Activated CD4-positive, alpha-beta T cell treated with anti-CD3 and anti-CD28 coated beads, Interleukin-2, Interleukin-4, amounts not matched to agents 100 ng/mL and 50 ng/mL, durations not matched to agents 16 hours and 8 hours (primary cell): ENCODE measurements at places on chromosomes 1 and 21.

GRCh38 chr1:241610056-241610815 lies 29.9 kb downstream of the CHML start:
- DNase-seq = no peak

DNA sequence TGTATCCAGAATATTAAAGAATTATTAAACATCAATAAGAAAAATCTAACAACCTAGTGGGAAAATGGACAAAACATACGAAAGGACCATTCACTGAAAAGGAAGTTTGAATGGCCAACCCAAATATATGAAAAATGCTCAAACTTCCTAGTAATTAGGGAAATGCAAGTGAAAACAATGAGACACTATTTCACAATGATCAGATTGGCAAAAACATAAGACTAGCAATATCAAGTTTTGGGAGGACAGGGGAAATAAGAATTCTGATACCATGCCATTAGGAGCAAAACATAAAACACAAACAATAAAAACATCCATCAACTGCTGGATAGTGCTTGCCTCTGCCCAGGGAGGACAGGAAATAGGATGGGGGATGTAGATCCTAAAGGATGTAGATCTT lies 14.3 kb downstream of the XCL2 start:
- DNase-seq = no peak

DNA sequence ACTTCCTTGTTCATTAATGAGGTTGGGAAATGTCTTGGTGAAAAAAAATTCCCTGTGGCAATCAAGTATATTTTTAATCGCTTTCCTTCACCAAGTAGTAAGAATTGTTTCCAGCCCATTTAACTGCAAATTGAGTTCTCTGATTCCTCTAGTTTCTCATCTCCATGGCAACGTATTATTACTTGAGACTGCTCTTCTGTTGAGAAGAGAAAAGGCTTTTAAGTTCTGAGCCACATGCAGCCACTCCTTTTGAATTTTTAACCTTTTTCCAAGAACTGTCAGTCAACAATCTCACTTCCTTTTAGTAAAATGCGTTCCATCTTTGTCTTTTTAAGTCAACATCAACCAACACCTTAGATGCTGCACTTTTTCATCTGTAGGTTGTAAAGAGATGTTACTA lies 75.7 kb upstream of the KIAA1614 start:
- no peak for DNase-seq

DNA sequence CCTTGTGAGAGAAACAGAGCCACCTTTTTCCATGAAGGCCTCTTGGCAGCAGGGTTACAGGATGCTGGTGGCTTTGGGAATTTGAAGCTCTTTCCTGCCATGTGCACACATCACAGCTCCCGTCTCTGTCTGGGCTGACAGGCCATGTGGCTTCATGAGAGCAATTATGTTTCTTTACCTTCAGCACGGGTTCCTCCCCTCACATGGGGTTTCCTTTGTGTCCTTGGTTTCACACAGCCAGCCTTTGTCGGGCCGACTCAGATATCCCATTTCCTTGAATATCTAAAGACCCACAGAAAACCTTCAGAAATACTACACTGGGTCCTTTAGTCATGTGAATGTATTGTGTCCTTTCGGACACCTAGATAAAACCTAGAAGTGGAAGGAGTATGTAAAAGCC lies 7.1 kb downstream of the CLIC6 start:
- DNase-seq = no peak

- no peak for DNase-seq
Measured at GRCh38 chr1:56551691-56552090, 27.7 kb downstream of the PLPP3 start.

DNA sequence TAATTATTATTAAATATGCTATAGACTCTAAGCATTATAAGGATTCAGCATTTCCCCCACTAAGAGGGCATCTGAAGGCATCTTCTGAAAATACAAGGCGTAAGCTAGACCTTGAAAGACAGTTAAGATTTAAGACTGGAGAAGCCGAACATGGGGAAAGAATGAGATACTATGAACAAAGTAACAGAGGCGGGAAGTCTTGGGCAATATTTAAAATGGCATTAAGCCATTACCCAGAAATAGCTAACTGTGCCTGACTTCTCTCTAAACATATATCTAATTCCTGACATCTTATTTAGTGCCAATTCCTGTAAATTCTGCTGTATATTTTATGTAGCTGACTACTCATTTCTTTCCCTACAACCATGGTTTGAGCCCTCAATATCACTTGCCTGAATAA lies 20.9 kb downstream of the DPH5 start:
- no peak for DNase-seq

DNA sequence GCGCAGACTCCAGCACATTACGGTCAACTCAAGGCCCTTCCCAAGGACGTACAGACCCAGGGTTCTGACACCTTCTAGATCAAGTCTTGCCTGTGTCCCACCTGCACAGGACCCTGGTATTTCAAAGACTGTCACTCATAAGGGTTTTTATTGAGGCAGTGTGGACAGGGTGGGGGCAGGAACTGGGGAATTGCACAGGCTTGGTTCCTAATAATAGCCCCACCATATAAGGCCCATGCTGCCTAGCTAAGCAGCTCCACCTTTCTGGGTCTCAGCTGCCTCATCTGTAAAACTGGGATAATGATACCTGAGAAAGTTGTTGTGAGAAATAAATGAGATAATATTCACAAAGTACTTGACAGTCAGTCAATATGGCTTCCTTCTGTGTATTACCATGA lies 55.3 kb upstream of the PUM1 start:
- DNase-seq = no peak

GRCh38 chr1:1005774-1006304 lies 5.9 kb upstream of the HES4 start:
- DNase-seq = no peak

DNA sequence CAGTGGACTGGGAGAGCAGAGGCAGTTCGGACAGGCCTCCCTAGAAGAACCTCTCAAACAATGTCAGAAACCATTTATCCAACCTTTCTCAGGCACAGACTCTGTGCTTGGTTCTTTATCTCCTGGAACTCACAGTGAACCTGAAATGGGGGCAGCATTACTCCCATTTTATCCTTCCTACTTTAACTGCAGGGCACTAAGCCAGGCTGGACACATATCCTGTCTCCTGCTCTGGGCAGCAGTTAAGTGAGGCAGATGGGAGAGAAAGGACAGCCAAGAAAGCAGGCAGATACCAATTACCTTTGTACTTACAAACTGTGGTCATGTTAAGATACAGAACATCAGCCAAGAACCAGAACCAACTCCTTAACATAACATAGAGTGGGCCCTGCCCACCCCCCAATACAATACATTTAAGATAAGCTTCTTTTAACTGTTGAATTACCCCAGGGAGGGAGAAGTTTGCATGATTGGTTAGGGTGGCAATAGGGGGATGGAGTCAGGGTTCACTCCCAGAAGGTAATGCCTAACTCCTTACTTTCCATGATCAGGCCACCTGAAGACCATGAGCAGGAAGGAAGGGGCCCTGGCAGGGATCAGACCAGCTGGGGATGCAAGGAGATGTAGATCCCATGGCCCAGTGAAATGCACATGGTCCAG lies 10.9 kb downstream of the KDF1 start:
- DNase-seq = no peak

DNA sequence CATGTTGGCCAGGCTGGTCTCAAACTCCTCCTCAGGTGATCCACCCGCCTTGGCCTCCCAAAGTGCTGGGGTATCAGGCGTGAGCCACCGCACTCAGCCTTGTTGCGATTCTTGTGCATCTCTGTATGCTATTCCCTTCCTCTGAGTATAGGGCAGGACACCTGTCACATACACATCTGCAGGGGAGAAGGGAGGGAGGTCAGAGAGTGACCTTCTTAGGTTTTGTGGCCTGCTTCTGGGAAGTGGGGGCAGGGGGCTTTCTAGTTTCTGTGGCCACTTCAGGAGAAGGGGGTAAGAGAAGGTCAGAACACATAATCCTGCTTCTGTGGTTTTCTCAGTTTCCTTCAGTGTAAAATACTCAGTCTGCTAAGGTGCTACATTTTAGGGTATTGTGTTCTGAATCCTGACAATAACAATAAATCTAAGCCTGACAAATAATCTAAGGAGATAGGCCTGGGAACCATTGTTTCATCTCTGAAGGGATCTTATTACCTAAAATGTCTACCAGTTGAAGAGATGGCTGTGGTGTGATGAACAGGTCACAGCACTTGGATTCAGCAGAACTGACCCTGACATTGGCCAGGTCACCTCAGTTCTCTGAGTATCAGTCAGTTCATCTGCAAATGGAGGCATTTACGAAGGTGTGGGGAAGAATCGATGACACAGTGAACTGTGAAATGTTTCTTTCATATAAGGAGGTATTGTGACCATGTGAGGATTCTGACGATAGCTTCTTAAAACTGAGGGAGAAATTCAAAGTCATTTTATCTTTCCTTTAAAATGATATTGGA lies 212.6 kb upstream of the L1TD1 start:
- DNase-seq = no peak

GRCh38 chr1:30727824-30728223 lies 4.4 kb upstream of the MATN1 start:
- DNase-seq = no peak

GRCh38 chr1:119815361-119815760 lies 4.1 kb upstream of the REG4 start:
- DNase-seq = no peak

- no peak for DNase-seq
Measured at GRCh38 chr21:46452710-46453109, 6.0 kb upstream of the DIP2A start.

GRCh38 chr1:218496561-218496960 lies 151.4 kb downstream of the TGFB2 start:
- no peak for DNase-seq

GRCh38 chr1:109814223-109814622 lies 50.5 kb upstream of the EPS8L3 start:
- DNase-seq = no peak

DNA sequence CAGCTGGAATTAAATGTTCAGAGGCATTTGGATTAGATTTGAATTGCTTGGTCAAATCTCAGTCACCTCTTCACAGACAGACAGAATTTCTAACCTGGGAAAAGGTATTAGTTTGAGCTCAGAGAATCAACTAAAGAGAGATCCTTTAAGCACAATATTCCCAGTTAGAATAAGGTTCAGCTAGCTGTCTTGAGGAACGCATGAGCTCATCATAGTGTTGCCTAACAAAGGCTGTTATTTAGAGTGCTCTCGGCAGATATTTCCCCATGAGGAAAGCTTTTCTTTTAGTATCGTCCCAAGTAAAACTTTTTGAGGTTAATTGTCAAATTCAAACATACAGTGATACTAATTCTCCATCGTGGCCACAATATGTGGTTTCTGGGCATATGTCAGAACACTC lies 269.9 kb downstream of the HLX start:
- no peak for DNase-seq

DNA sequence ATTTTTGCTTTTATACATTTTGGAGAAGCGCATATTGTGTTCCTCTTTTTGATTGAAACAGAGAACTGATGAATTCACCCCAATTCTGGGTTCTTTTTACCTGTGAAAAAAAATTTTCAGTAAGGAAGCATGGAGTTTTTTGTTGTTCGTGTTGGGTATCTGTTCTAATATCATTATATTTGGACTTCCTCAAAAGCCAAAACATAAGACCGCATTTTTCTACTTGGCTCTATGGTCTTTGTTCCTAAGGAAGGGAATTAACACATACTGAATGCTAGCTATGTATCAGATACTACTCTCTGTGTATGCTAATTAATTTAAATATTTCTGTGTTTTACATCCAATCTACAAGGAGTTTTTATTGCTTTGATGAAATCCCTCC lies 12.9 kb downstream of the EPB41 start:
- DNase-seq = no peak

GRCh38 chr1:95309031-95309471 lies 75.0 kb downstream of the RWDD3 start:
- no peak for DNase-seq

DNA sequence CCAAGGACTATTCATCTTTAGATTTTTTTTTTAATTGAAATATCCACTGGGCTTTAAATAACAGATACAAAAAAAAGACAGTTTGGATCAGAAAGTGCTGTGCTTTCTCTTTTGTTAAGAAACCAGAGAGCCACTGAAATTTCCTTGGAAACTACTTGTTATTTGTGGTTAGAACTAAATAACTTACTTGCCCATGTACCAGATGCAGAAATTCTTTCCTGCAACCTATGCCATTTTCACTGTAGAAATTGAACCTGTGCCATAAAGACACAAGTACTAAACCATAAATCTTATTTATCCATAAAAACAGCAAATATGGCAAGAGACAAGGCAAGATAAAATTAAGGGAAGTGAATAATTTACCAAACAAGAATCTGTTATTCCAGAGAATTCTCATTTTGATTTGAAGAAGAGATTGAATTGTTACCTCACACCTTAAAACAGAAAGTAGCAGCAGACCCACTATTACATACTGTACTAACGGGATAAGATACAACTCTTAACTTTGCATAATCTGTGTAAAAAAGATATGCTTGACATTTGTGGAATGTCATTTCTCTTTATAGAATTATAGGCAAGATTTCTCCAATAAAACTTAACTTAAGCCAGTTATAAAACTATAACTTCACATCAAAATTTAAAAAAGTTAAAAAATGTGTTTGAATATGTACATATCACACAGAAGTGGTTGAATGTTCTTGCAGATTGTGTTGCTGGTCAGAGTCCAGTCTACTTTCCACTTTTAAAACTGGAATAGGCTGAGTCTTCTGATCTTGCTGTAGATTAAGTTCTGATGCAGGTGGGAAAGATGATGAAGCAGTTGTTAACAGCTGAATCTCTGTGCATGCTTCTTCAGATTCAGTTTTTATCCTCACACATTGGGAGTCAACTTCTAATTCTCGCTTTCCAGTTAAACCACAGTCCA lies 6.3 kb upstream of the PHTF1 start:
- no peak for DNase-seq

DNA sequence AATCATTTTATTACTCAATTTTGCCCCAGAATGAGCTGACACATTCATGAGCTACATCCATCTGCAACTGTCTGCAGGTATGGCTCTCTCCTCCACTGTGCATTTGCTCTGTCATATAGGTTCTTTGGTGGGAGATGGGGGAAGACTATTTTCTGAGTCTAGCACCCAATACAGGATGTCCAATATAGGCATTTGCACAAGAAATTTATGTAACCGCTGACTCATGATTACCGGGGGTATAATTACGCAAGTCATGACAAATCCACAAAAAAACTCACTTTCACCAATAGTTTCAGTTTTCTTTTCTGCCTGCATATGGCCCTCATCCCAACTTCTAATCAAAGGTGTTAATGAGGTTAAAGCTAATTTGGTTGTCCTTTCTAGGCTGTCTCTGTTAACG lies 17.5 kb upstream of the VSIG8 start:
- peak; percentile 12 for DNase-seq

GRCh38 chr1:71304125-71304524 lies 223.3 kb upstream of the ZRANB2 start:
- DNase-seq = no peak

- DNase-seq = peak; percentile 60
Measured at GRCh38 chr21:14120091-14120734, 90.5 kb downstream of the LIPI start.

GRCh38 chr1:110872366-110872744 lies 593 bp upstream of the CD53 start:
- DNase-seq = no peak

GRCh38 chr1:213864091-213864490 lies 123.7 kb upstream of the PROX1 start:
- DNase-seq = no peak

- DNase-seq = no peak
Measured at GRCh38 chr1:173573596-173573995, 29.3 kb downstream of the SLC9C2 start.

- no peak for DNase-seq
Measured at GRCh38 chr1:39677645-39678044, 5.7 kb upstream of the NT5C1A start.
